ENCODE measurements at places on chromosomes 12 and 14.

- no peak for DNase-seq
These were observed 152.7 kb downstream of the ADGRD1 start for GRCh38 chr12:131106349-131106941.

DNA sequence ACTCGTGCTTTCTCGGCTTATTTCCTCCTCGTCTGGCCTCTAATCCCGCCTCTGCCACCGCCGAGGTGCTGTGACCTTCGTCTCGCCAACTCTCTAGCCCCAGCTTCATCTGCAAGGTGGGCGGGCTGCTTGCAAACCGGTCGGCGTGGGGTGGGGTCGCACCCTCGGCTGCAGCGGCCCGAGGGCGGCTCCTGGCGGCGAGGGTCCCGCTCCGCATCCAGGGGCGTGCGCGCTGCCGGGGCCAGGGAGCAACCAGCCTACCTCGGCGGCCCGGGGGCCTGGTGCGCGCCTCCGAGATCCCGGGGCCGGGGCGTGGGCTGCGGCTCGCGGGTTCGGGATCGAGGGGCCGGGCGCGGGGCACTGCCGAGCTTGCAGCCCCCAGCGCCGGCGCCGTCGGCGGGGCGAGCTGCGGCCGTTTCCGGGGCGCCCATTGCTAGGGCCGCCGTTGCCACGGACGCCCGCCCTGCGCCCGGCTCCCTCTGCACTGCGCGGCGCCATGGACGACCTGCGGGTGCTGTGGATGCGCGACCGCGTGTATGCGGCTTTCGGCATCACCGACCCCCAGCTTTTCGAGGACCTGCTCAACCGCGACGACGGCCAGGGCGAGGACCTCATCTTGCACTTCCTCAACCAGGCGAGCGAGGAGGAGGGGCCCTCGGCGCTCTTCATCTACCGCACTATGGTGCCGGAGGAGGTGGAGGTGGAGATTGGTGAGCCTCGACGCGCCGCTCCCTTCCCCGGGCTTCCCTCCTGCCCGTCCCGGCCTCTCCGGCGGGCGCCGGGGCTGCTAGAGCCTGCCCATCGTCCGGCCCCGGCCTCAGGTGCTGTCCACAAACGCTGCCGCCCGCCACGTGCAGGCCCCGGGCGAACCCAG lies at the start of gene DNAH10:
DNAH10 (plus strand) TSS at position 461 of the 874 bp plus-strand sequence; CDS start at position 497, 36 bp downstream.
- no peak for DNase-seq

DNA sequence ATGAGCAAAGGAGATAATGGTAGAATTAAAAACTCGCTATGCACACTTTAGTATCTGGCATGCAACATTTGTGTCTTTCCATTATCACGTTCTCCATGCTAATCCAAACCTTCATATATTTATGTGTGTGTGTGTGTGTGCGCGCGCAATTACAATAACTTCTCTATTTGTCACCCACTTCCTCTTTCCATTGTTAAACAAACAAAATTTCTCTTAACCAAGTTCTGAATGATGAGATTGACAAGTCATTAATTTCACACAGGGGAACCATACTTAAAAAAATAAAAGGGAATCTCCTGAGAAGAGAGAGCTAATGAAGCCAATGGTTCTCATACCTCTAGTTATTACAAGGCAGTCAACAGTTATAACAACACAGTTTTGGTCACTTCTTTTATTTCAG lies 575.9 kb upstream of the MDGA2 start:
- no peak for DNase-seq

DNA sequence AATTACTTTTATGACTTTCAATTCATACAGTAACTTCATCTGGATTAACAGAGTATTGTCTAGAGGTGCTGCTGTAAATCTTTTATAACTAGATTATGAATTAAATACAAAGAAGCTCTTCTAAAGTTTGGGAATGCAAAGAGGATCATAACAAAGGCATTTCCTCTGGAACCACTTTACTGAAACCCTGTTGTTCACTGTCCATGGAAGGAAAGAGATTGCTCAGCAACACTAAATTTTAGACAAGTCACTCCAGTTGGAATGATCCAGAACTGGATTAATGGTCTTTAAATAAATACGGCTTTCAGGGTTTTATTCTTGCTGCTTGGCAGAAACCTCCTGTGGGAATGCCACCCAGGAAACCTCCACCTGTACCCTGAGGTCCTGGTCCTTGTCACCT lies 250.6 kb downstream of the KSR2 start:
- DNase-seq: peak; percentile 75

GRCh38 chr12:117334051-117334450 lies 27.4 kb downstream of the NOS1 start:
- no peak for DNase-seq

GRCh38 chr12:14701809-14702568 lies 5.6 kb upstream of the GUCY2C start:
- no peak for DNase-seq

- peak; percentile 59 for DNase-seq
These were observed 14.2 kb upstream of the PLXNC1 start for GRCh38 chr12:94133964-94134795.

GRCh38 chr12:110754101-110754793 lies 11.6 kb upstream of the PPP1CC start:
- DNase-seq: no peak

GRCh38 chr14:57889245-57889644 lies 23.4 kb upstream of the SLC35F4 start:
- peak; percentile 13 for DNase-seq

DNA sequence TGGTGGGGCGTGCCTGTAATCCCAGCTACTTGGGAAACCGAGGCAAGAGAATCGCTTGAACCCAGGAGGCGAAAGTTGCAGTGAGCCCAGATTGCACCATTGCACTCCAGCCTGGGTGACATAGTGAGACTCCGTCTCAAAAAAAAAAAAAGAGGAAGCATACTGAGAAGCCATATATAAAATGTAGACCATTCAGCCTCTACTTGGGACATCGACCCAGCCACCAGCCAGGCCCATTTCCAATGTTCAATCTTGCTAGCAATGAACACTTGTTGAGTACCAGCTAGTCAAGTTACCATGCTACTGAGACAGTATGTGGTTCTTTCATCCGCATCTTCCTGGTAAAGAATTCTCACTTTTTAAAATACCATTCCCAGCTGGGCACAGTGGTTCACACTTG lies 33.4 kb upstream of the RASSF8 start:
- DNase-seq: no peak

DNA sequence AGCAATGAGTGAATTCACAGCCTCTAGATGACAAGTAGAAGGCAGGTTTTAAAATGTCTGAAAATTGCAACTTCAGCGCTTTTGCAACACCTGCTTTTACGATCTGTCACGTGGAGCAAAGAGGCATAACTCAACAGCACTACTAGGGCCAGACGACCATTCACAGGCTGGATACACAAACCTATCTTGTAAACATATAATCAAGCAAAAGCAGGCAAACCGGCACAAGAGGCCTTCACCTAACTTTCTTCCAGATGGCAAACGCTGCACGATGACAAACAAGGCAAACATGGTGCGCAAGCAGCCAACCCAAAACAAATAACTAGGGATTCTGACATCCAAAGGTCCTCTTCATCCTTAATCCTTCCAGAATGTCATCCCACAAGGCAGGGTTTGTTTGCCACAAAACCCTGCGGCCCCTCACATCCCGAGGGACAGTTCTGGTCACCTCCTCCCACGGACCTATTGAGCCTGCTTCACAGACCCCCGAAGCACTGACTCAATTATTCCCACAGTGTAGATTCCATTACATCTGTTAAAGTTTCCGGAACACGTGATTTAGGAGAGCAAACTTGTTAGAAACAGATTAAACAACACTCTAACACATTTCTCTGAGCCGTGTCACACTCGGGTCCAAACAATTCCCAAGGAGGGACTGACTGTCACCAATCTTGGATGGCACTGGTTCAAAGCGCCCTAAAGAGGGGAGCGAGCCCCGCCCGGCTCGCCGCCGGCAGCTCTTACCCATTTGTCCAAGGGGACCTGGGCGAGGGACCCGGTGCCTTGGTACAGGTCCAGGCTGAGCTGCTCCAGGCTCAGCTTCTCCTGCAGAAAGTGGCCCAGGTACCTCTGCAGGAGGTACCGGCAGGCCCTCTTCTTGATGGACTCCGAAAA lies 823 bp downstream of the ATG2B start:
- no peak for DNase-seq

DNA sequence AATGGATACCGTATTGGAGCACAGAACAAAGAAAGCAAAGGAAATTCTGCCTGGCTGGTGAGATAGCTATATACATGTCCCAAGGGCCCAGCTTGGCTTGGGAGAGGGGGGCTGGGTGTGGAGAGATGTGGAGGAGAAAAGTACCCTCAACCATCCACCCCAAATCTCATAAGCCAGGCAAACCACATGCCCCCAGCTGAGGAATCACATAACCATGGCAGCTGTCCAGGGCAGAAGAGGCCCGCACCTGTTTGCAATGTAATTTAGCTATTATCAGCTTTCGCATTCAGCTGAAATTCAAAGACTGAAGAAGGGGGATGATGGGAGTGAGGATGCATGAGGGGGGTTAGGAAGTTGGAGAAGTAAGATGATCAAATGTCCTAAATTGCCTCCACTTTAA lies 196.1 kb downstream of the TBX5 start:
- no peak for DNase-seq

GRCh38 chr14:68969278-68970033 lies 9.6 kb downstream of the ACTN1 start:
- DNase-seq: no peak

GRCh38 chr12:29030006-29030405 lies 119.1 kb upstream of the FAR2 start:
- no peak for DNase-seq

- DNase-seq: no peak
These were observed 66.8 kb downstream of the SRGAP1 start for GRCh38 chr12:63911341-63911740.

GRCh38 chr14:50191499-50191898 lies 39.9 kb downstream of the SOS2 start:
- no peak for DNase-seq

DNA sequence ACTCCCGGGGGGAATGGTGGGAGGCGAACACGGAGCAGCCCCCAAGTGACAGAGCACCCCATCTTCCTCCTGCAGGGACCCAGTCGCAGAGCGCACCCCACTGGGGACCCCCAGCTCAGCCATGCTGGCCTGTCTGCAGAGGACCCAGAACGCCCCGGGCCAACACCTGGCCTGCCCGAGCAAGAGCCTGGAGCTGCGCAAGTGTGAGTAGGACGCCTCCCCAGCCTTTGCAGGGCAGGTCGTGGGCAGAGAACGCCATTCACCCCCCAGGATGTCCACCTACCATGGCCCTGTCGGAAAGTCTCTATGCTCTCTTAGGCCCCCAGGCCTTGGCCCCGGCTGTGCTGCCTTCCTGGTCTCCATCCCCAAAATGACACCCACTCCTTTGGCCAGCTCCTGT lies 30.4 kb downstream of the FAM222A start:
- no peak for DNase-seq

- peak; percentile 72 for DNase-seq
These were observed 83.1 kb downstream of the ANO6 start for GRCh38 chr12:45298721-45299692.

- DNase-seq: no peak
These were observed 1.1 kb upstream of the SENP1 start for GRCh38 chr12:48106681-48107613.

DNA sequence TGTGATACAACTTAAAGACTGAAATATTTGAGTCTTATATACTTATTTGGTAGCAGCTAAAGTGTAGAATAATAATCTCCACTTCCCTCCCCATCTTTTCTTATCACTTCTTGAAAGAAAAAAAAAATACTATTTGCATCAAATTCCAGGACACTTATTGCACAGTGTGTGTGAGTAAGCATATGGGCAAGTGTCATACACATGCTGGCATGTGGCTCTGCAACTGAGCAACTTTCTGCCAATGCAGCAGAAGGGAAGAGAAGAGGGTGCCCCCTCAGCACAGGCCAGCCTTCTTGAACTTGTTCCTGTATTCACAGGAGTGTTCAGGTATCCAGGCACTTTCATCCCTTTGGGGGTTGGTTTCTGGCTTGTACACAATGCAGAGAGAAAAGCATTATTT lies 145.8 kb downstream of the CPNE8 start:
- DNase-seq: no peak

- DNase-seq: no peak
These were observed 15.6 kb upstream of the RNU6-7 start for GRCh38 chr14:32186248-32186647.

DNA sequence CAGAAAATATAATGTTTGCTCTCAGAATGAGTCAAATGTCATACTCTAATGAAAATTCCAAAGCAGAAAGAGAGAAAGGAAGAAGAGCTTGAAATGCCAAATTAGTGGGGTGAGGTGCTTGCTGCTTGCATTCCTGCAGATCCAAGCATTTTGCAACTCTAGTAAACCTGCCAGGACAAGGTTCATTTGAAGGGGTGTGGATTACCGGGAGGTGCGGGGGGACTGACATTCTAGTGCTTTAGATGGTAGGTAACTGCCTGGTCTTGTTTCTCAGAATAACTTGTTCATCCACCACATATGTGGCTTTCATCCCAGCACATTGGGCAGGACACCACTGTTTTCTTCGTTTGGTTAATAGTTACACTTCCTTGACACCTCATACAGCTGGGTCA lies 144.4 kb downstream of the AKAP6 start:
- DNase-seq: peak; percentile 76

DNA sequence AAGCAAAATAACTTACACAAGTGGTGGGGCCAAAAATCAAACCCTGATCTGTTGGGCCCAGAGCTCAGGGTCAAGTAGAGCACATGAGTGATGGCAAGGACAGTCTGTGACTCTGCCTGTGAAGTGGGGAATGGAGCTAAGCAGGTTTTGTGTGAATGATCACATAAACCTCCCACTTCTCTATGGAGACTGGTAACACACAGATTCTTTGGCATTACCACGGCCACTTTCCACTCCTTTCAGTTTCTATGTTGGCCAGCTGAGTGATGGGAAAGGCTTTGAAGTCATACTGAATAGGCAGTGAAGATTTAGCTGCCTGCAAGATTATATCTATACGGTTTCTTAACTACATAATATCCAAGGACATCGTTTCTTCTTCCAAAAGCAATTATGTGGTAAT lies 97.9 kb downstream of the ARMH4 start:
- DNase-seq: no peak

DNA sequence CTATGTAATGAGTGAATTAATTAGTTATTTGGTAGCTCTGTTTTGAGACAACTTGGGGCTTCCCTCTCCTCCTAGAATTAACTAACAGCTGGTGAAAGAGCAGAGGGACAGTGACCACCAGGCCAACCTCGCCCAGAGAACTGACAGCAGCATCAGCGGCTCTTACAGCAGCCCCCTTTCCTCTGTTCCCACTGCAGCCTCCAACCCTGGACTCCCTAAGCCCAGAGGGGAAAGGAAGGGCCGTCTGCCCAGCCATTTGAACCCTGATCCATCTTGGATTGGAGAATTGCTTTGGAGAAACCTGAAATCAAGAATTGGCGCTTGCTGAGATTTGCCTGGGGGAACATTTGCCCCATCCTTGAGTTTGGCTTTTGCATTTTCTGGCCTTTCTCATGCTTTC lies 45.5 kb downstream of the B4GALNT3 start:
- no peak for DNase-seq

Measured in fibroblast of skin of abdomen (primary cell).